T-helper 17 cell (primary cell): ENCODE measurements at places on chromosomes 2 and 18. TPM values are rescaled to one million over a fixed set of nuclear protein-coding genes. Genes with fewer than 3 reads are reported as not detected.

DNA sequence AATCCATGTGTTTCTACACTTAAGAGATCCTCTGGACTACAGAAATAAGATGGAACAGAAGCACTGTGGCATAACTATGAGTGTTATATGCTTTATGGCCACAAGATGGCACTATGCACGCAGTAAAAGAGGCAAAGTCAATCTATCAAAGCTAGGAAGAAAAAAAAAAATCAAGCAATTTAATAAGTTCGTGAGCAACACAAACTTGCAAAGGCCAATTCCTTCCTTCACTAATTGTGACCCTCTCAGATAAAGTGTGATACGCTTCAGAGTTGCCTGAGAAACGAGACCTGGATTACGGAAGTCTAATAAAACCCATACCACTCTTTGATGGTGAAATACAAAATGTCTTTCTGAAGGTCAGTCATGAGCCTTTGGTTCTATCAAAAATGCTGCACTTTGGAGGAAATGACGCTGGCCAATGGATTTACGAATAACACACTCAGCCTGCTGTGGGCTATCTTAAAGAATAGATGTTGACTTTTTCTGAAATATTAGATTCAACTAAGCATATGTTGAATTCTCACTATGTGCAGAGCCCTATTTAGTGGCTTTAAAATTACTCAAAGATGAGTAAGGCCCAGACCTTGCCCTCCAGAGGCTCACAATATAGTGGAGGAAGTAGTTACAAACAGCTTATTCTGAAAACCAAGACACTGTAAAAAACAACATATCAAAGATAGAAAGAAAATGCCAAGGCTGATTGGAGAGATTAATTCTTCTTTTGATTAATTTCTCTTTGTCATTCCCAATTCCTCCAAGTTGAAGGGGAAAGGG is 35.5 kb upstream of the TTR start:
- no peak for DNase-seq
- no peak overlapping the region for H3K27ac ChIP-seq
- H3K4me3 ChIP-seq = no peak overlapping the region
- H3K4me1 ChIP-seq = peaks cover 2% of the 10 kb centered on the region

ZNF804A gene
- total RNA-seq = not detected

IL1RN gene
- 1.2 TPM for total RNA-seq

PSMA8 gene
- 0.52 TPM for total RNA-seq

DNA sequence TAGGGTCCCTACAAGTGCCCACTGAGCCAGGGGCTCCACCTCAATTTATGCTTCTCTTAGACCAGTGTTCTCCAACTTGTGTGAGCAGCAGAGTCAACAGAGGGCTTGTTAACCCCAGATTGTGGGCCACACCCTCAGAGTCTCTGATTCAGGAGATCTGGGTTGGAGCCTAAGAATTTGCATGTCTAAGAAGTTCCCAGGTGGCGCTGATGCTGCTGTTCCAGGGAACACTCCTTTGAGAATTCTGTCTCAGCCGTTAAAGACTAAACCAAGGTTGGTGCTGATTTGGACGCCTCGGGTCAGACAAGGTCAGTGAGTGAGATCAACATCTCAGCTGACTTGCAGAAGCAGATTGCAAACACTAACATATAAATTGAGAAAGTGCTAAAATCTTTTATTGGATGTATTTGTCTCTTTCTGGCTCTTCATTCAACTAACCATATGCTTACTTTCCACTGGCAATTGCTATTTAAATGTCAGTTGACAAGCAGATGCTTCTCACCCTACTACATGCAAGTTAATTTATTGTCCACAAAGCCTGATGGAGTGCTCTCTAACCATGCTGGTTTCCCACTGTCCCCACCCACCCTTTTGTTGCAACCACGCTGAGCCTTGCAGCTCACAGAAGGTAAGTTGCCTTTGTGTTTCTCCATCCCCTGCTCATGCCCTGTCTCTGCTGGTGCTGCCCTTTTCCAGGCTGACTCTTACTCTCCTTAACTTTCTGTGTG is 31.5 kb downstream of the LYPD1 start:
- H3K4me3 ChIP-seq = no peak overlapping the region
- no peaks in the 10 kb centered on the region for H3K27me3 ChIP-seq
- H3K4me1 ChIP-seq = no peaks in the 10 kb centered on the region
- no peak overlapping the region for H3K27ac ChIP-seq
- H3K36me3 ChIP-seq = no peaks in the 10 kb centered on the region

DNA sequence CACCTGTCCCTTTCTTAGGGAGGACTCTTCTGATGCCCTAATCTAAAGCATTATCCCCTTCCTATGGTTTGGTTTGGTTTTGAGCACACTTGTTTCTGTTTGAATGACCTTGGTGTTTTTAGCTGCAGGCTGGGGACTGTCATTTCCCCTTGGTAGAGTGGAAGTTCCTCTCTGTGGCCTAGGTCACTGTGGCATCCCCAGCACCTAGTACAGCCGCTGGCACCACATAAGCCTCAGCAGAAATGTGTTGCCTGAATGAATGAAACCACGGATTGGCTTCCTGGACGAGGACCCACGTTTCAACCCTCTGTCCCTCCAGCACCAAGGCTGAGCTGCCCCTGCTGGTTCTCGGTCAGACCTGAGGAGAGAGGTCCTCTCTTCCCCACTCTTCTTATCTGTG is 159.9 kb downstream of the CTIF start:
- peaks cover 8% of the 10 kb centered on the region for H3K4me1 ChIP-seq
- no peak overlapping the region for H3K27ac ChIP-seq
- no peak for DNase-seq
- peaks cover 6% of the 10 kb centered on the region for H3K27me3 ChIP-seq
- H3K36me3 ChIP-seq = no peaks in the 10 kb centered on the region

MOGAT1 gene
- total RNA-seq = not detected

DNA sequence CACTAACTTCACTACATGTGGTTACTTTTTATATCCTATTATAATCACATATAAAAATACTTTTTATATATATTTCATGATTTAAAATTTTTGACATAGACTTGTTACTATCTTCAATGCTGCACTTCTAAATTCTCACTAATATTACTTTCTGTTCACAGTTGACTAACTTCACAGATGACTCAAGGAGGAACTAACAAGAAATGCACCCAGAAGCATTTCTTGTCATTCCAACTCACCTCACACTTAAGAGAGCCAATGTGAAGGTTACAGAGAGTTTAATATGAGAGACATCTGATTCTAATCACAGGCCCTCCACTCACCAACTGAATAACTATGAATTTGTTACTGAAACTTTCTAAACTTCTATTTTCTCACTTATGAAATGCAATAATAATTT is 399.8 kb upstream of the SLC8A1 start:
- no peaks in the 10 kb centered on the region for H3K4me1 ChIP-seq
- no peak overlapping the region for H3K4me3 ChIP-seq
- DNase-seq = no peak
- H3K36me3 ChIP-seq = no peaks in the 10 kb centered on the region
- H3K27me3 ChIP-seq = no peaks in the 10 kb centered on the region

DNA sequence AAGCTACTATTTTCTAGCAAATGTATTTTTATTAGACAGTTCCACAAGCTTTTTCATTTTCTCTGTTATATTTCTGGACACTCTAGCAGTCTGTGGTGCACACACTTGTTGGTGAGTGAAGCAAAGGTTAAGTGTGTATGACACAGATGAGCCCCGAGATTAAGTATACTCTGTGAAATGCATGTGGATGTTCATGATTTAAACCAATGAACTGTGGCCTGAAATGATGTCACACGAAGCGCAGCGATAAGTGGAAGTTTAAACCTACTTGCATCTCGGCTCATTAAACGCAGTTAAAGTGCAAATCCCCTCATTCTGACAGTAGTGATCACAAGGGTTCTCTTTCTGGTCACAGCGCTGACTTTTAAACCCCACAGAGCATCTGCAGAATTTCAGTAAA is 1488.8 kb upstream of the NXPH2 start:
- H3K27me3 ChIP-seq = no peaks in the 10 kb centered on the region
- H3K4me1 ChIP-seq = no peaks in the 10 kb centered on the region
- no peaks in the 10 kb centered on the region for H3K36me3 ChIP-seq
- no peak overlapping the region for H3K27ac ChIP-seq

- H3K4me3 ChIP-seq = no peak overlapping the region
- H3K4me1 ChIP-seq = peaks cover 4% of the 10 kb centered on the region
- no peaks in the 10 kb centered on the region for H3K27me3 ChIP-seq
- DNase-seq = no peak
Observed at GRCh38 chr2:226337941-226338600, 461.5 kb downstream of the IRS1 start.

- H3K4me1 ChIP-seq = peaks cover 2% of the 10 kb centered on the region
- no peak overlapping the region for H3K27ac ChIP-seq
- no peak overlapping the region for H3K4me3 ChIP-seq
- H3K36me3 ChIP-seq = peaks cover 2% of the 10 kb centered on the region
Observed at GRCh38 chr2:54546923-54547720, 91.0 kb downstream of the SPTBN1 start.

- no peak for DNase-seq
- H3K36me3 ChIP-seq = peaks cover 2% of the 10 kb centered on the region
- no peak overlapping the region for H3K4me3 ChIP-seq
- peaks cover 22% of the 10 kb centered on the region for H3K27me3 ChIP-seq
Observed at GRCh38 chr2:159157361-159158209, 128.9 kb downstream of the WDSUB1 start.

DNA sequence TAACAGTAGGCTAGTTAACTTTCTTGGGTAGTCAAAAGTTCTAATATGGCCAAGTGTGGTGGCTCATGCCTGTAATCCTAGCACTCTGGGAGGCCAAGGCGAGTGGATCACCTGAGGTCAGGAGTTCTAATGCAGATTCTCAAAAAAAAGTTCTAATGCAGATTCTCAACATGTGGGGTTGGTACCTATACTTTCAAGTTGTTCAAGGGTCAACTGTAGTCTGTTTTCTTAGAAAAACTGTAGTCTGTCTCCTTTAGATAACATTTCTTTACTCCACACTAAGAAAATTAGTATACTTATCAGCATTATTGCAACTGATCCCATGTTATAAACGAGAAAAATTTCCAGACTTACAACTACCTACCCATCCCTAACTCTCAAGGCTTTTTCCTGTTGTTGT is 16.6 kb downstream of the INO80D start:
- H3K27me3 ChIP-seq = no peaks in the 10 kb centered on the region
- H3K36me3 ChIP-seq = peaks cover 4% of the 10 kb centered on the region
- no peak overlapping the region for H3K4me3 ChIP-seq
- H3K4me1 ChIP-seq = peaks cover 29% of the 10 kb centered on the region
- DNase-seq = no peak
- peak overlapping the region; percentile 68 for H3K27ac ChIP-seq

- DNase-seq = no peak
- H3K36me3 ChIP-seq = peaks cover 5% of the 10 kb centered on the region
- H3K27ac ChIP-seq = no peak overlapping the region
- H3K27me3 ChIP-seq = no peaks in the 10 kb centered on the region
- H3K4me3 ChIP-seq = no peak overlapping the region
Observed at GRCh38 chr18:24176727-24177416, 38.0 kb downstream of the CABYR start.
